Mucosa of descending colon (tissue), 3 donors: ENCODE measurements at places on chromosomes 2 and 18. TPM values are rescaled to one million over a fixed set of nuclear protein-coding genes. Genes with fewer than 3 reads are reported as not detected.

Gene ALK
- 2.4 TPM for total RNA-seq

Gene SEC11C
- total RNA-seq, result 68.9 TPM

Gene LIMS2
- total RNA-seq, result 478 TPM

Gene SLC5A7
- total RNA-seq, result 3.6 TPM

Gene HNRNPLL
- 68.2 TPM for total RNA-seq

Gene TSPYL6
- total RNA-seq, result not detected

Gene GALNT5
- 45.5 TPM for total RNA-seq

Gene SIX3
- total RNA-seq, result not detected

Gene KCNG2
- total RNA-seq, result not detected

Gene SCN2A
- total RNA-seq, result 0.23 TPM

Gene CPO
- 0.32 TPM for total RNA-seq

Gene SP5
- total RNA-seq, result 4.8 TPM

Gene AGXT
- 4.1 TPM for total RNA-seq

Gene ASPRV1
- 0.55 TPM for total RNA-seq

Gene KCNF1
- 0.32 TPM for total RNA-seq

Gene TMEM150A
- 20.9 TPM for total RNA-seq

Gene CLEC4F
- total RNA-seq, result 0.19 TPM

Gene SPATA3
- total RNA-seq, result not detected

Gene ANKRD30BL
- not detected for total RNA-seq

Gene KCTD1
- 14.7 TPM for total RNA-seq

Gene RFX8
- total RNA-seq, result not detected

Gene SPAG16
- 20.3 TPM for total RNA-seq

Gene GPAT2
- total RNA-seq, result 3.2 TPM

Gene STON1
- total RNA-seq, result 118 TPM

Gene BOLL
- total RNA-seq, result not detected

Gene GPR45
- not detected for total RNA-seq

Gene SERPINB2
- not detected for total RNA-seq

Gene MERTK
- 13.7 TPM for total RNA-seq

Gene RASGRP3
- total RNA-seq, result 3.8 TPM

Gene AQP12B
- total RNA-seq, result 3.9 TPM

Gene SLC38A11
- 2.5 TPM for total RNA-seq

Gene KLHL29
- 2.6 TPM for total RNA-seq

Gene GAREM1
- 29.0 TPM for total RNA-seq

Gene ASXL3
- total RNA-seq, result 4.0 TPM

Gene RTP5
- not detected for total RNA-seq

Gene GCKR
- total RNA-seq, result not detected

Gene REEP1
- 3.8 TPM for total RNA-seq

Gene CACNB4
- 1.8 TPM for total RNA-seq

Gene MTCL1
- total RNA-seq, result 141 TPM

Gene SERTAD2
- total RNA-seq, result 20.6 TPM

Gene OSR1
- total RNA-seq, result 15.8 TPM

Gene PPM1B
- 65.2 TPM for total RNA-seq

Gene HOXD1
- total RNA-seq, result 4.6 TPM

Gene PIGN
- total RNA-seq, result 36.3 TPM

Gene SH3RF3
- total RNA-seq, result 3.7 TPM

Gene ITGA4
- total RNA-seq, result 13.4 TPM
